ENCODE measurements at places on chromosomes 7 and 10.

- DNase-seq: no peak
Measured at GRCh38 chr7:50496569-50496968, 46.4 kb upstream of the FIGNL1 start.

DNA sequence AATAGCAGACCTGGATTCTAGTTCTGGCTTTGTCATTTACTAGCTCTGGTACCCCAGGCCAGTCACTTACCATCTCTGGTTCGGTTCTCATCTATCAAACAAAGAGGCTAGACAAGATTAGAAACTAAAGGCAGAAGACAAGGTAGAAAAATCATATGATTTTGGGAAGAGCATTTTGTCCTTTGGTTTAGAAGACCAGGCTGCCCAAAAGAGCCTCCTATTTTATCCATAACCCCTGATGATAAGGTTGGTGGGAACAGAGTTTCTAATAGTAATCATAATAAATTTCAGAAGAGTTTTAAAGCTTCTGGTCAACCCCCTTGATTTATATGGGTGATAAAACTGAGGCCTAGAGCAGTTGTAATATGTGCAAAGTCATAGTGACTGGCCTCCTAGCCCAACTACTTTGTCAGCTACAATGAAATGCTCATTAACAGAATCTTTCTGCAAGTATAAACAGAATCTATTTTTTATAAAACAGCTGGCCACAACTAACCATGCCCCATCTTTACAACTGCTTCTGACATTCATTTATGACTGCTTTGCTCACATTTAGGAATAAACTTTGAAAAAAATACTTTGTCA lies 23.4 kb downstream of the COX15 start:
- no peak for DNase-seq

GRCh38 chr7:98779800-98780587 lies 89.8 kb downstream of the TMEM130 start:
- no peak for DNase-seq

DNA sequence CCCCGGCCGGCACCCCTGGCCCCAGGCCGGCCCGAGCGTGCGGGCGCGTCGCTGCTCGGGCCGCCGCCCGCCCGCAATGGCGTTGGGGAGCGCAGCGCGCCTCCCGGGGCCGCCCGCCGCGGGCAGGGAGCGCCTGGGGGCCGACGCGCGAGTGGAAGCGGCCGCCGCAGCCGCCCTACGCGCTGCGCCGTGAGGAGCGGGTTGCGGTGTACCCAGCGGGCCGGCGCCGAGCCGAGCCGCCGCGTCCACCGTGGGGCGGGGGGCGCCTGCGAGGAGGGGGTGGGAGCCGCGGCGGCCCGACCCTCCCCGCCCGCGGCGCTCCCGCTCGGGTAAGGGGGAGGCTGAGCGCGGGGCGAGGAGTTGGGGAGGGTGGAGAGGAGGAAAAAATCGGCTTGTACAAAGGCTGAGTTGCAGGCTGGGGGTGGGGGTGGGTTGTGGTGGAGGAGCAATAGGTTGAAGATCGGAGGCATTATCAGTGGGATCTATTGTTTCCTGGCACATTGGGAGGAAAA lies 473 bp downstream of the PPP1R9A start:
- DNase-seq: peak; percentile 83

DNA sequence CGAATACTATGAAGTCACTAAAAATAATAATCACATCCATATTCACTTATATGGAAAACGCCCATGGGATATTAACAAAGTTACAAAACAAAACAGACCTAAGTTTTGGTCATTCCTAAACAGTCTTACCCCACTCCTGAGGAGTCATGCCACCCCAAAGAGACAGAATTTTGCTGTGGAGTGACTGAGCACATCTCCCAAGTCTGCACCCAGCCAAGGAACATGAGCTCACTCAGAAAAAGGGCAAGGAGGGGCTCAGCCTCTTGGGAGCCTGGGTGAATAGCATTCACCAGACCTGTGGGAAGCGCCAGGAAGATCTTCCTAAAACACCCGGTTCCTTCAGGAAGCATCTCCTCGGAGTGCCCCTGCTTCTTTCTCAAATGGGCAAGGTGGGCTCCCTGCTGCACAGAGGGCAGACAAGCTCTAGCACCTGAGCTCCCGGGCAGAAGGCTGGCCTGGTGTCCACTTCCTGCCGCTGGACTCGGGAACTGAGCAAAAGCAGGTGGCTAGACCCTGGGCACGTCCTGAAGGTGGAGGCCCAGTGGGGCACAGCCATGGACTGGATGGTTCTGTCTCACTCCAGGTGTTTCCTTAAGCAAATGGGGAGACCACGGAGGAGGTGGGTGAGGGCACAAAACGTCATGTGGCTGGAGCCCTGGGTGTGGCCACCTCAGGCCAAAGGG lies 31.0 kb downstream of the TNS3 start:
- DNase-seq: no peak

GRCh38 chr10:14415676-14416307 lies 85.1 kb upstream of the FRMD4A start:
- DNase-seq: no peak

DNA sequence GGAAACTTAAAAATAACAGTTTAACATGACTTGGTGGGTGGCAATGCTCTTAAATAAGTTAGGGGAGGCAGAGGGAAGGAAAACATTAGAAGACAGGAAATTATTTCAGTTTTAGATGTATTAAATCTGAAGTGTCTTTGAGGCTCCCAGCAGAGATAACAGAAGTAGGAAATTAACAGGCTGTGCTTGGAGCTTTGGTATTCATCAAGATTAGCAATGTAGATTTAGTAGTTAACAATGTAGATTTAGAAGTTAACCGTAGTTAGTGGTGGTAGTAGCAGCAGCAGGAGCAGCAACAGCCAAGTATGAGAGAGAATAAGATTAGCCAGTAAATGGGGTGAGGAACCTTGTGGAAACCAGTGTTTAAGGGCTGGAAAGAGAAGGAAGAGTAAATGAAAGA lies 48.7 kb upstream of the UBN2 start:
- DNase-seq: no peak

DNA sequence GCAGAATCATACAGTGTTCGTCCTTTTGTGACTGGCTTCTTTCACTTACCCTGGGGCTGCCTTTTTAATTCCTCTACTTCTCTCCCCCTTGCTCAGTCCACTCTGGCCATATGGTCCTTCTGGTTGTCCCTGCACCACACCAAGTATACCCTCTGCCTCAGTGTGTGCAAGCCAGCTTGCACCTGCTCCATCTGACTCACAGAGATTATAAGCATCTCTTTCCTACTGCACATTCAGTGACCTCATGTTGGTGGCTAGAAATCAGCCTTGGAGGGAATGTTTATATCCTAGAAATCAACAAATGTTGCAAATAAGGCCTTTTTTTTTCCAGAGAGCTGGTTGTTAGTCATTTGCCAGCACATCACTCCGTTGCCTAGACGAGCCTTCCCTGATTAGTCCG lies 67.5 kb upstream of the C10orf90 start:
- DNase-seq: no peak

GRCh38 chr10:48690791-48691660 lies 6.4 kb downstream of the WDFY4 start:
- no peak for DNase-seq

- DNase-seq: no peak
Measured at GRCh38 chr10:46270086-46270811, 16.5 kb upstream of the ANTXRL start.

DNA sequence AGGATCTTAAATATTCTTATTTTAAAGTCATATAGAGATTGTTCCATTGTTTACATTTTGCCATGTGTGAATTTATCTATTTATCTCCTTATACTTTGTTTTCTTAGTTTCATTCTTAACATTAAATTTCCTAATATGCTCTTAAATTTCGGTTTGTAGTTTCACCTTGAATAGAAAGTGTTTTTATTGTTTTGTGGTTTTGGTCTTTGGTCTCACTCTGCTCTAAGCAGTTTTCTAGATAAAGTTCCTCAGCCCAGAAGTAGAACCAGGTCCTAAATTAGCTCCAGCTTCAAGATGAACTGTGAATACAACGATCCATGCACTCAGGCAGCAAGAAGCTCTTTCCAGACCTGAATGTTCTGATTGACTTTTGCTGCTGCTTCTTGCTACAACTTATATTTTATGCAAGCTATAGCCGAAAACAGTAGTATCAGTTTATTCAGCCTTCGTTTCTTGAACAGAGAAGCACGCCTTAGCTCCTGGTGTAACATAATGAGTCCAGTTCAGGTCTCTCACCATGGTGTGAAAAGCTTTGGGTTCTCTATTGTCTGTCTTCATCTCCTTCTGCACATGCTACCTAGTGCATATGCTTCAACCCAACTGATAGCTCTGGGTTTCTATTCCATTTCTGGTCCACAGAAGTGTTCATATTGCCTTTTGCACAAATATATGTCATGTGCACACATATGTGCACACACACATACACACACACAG lies 95.3 kb downstream of the SEM1 start:
- no peak for DNase-seq

DNA sequence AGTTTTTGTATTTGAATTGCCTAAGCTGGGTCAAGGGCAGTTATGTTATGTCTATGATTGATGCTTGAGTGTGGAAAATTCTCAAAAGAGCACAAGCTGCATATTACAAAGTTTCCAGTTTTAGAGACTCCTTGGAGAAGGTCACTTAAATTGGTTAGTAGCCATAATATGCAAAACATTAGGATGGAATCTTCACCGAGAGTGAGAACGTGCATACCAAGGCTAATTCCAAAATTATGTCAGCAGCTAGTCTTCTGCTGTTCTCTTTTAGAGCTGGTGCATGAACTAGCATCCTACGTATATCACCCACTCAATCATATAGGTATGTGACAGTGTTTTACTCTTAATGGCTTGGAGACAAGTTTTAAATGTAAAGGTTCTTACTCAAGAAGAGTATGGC lies 49.2 kb downstream of the MKX start:
- no peak for DNase-seq
